GM06990 (cell line): ENCODE measurements at places on chromosomes 6 and 20.

- no peak for DNase-seq
Observed at GRCh38 chr6:167118006-167118405, 4.9 kb upstream of the CCR6 start.

DNA sequence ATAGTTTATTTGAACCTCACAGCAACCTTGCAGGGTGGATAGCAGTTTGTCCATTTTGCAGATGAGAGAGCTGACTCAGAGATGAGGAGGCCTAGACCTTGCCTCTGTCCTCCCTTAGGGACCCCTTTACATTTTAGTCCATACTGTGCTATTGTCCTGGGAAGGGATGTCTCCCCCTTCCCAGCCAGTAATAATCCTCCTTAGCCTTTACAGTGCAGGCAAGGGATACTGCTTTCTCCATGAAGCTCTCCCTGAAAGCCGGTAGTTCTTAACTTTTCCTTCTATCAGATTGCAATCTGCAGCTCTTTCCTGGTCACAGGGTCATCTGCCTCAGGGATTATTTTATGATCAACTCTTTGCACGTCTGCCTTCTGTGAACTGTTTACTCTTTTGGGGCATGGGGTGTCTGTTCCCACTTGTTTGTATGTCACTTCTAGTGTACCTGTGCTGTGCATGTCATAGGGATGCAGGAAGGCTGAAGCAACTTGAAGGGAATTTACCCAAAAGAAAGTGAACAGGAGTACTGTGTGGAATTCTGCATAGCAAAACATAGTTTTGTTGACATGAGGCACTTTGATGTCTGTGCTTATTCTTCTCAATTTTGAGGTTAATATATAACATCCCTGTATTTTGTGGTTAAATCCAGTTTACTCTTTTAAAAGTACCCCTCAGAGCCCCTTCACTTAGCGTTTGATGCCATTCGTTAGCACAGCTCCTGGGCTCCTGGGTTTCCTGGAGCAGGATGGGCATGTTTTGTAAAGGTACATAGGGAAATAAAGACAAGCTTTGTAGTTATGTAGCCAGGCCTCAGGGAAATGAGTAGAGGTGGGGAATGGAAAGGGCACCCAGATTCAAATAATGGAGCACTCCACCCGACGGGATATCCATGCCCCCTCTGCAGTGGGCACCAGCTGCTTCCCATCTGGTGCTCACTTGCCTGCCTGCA is 38.1 kb downstream of the DHX35 start:
- no peak for DNase-seq

- no peak for DNase-seq
Observed at GRCh38 chr20:33412484-33412838, 11.1 kb upstream of the CDK5RAP1 start.

- DNase-seq = no peak
Observed at GRCh38 chr6:40735121-40735520, 148.0 kb upstream of the LRFN2 start.

DNA sequence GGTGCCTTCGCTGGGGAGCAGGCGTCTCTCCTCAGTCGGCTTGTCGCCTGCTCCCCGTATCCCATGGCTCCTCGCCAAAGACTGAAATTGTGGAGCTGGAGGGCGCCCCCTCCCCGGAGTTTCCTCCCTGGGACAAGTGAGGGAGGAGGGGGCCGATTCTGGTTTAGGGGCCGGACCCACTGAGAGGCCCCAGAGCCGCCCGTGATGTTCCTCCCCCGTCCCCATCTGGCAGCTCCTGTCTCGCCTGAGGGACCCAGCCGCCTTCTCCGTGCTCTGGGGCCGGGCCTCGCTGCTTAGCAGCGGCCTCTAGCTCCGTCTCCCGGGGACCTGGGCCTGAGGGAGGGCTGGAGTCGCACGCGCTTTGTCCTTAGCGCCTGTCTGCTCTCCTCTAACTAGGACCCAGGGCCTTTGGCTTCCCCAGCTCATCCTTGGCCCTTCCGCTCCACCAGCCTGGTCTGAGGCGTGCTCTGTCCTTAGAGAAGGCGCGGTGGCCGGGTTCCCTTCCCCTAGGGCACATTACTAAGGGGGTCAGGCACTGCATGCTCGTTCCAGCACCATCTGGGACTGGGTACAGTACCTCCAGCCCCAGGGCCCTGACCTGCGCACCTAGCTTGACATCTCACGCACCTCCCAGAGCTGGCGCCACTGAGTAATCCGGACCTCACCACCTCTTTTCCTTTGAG is 29.7 kb downstream of the SLC12A5 start:
- no peak for DNase-seq

DNA sequence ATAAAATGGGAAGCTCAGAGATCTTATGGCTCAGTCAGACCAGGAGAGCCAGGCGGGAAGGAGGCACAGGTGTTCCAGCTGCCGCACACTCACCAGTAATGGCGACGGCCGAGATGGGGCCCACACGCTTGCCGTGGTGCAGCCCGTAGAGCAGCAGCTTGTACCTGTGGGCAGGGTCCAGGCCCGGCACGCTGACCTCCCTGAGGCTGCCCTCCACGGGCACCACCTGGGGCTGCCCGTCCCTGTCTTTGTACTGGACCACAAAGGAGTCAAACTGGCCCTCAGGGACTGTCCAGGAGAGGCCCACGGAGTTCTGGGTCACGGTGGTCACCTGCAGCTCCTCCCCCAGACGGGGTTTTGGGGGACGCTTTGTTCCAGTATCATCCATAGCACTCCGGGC is 31.2 kb downstream of the CYP21A2 start:
- no peak for DNase-seq

DNA sequence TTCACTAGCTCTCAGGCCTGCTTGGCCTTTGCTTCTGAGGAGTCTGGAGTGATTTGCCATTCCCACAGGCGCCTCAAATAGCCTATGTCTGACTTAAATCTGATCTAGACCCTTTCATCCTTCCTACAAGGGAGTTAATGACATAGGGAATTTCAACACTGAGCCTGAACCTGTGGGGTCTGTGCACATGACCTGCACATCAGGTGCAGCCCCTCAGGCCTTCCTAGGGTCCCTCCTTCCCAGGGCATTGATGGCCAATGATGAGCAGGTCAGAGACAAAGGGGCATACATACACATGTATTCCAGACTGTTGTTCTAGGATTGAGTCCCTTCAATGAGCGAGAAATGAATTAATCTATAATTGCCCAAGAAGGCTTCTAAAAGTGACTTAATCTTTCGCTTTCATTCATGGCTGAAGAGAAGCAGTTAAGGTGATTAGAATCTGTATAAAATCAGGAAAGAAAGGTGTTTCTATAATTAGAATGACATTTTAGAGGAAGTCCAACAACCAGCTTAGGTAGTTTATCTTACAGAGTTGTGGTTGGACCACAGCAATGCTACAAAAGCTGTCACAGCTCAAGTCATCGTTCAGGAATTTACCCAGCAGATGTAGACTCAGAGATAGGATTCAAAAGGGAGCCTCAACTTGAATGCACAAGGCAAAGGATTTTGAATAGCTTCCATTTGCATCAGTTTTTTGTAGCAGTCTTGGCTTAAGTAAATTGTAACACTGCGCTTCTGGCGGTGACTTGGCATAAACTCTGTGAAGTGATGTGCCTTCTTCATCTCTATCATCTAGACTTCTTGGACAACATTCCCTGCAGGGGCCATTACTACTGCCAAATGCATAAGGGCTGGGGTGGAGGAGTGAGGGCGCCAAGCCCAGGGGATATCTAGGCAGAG is 27.0 kb upstream of the TBC1D7 start:
- DNase-seq = peak; percentile 57
